ENCODE measurements at places on chromosomes 4 and X.
A peak's percentile ranks its signal among the peaks of the same experiment; 100 is the strongest.

DNA sequence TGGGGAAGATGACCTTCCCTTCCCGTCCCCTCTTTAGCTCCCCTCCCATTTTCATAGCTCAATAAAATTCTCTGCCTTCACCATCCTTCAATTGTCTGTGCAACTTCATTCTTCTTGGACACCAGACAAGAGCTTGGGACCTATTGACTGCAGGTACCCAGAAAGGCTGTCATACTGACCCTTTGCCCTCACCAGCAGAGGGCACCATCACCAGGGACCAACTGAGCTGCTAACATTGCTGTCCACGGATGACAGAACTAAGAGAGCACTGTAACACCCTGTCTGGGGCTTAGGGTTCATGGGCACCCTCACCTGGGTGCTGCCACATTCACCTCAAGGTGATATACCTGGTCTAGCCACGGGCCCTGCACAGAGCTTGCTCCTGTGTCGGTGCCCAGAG is 141.3 kb upstream of the VCX3B start:
- no peak for DNase-seq

- DNase-seq = no peak
Observed at GRCh38 chrX:9278475-9279233, 186.2 kb upstream of the TBL1X start.

DNA sequence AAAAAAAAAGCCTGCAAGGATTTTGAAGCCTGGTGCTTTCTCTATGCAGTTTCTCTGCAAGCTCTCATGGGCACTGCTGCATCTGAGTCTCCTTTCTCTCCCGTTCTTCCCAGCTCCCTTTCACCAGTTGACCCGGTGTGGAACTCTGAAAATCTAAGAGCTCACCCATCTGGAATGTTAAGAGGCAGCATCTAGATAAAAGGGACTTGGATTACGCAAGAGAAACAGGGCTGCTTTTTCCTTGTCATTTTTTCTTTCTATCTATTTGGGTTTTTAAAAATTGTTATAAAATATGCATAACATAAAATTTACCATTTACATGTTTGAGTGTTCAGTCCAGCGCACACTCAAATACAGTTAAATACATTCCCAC is 95.2 kb upstream of the RPS6KA3 start:
- DNase-seq = peak; percentile 74

GRCh38 chr4:133320576-133321170 is 171.6 kb downstream of the PCDH10 start:
- DNase-seq = peak; percentile 44

- DNase-seq = peak; percentile 6
Observed at GRCh38 chr4:157291071-157291470, 70.5 kb downstream of the GRIA2 start.

GRCh38 chrX:153879741-153880439 is 6.1 kb downstream of the L1CAM start:
- DNase-seq = no peak

DNA sequence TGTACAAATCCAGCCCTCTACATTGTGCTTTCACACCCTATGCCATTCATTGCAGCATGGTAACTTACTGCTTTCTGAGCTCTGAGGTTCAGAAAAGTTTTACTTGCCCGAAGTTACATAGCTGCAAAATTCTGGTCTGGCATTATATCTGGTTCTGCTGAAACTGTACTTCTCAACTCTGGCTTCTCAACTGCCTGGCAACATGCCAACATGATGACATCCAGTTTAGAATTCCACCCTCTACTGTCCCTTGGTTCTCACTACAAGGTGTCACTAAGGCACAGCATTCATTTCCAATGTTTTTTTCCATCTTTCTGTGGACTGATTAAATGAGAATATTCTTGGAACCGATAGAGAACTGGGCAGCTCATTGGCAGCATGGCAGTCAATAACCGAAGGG is 242.9 kb upstream of the PRPS2 start:
- no peak for DNase-seq

GRCh38 chr4:1512051-1512737 is 106.0 kb upstream of the NKX1-1 start:
- DNase-seq = no peak

DNA sequence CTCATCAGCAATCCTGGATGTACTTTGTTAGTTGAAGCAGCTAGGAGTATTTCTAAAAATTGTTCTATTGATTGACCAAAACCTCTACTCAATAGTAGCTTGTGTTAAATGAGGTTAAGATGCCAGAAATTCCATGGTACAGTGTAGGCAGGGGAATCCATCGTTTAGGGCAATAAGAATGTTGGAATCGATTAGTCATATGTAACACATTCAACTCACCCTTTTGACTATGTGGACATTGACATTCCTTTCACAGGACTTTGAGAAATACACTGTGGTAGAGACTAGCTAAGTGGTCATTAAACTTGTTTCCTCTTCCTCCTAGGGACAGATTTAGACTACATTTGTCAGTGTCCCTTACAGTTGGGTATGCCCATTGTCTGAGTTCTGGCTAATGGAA is 40.2 kb downstream of the KDM5C start:
- peak; percentile 85 for DNase-seq

- DNase-seq = no peak
Observed at GRCh38 chr4:5973486-5974220, 44.6 kb downstream of the C4orf50 start.

GRCh38 chr4:3257103-3257555 is 8.2 kb downstream of the MSANTD1 start:
- no peak for DNase-seq

DNA sequence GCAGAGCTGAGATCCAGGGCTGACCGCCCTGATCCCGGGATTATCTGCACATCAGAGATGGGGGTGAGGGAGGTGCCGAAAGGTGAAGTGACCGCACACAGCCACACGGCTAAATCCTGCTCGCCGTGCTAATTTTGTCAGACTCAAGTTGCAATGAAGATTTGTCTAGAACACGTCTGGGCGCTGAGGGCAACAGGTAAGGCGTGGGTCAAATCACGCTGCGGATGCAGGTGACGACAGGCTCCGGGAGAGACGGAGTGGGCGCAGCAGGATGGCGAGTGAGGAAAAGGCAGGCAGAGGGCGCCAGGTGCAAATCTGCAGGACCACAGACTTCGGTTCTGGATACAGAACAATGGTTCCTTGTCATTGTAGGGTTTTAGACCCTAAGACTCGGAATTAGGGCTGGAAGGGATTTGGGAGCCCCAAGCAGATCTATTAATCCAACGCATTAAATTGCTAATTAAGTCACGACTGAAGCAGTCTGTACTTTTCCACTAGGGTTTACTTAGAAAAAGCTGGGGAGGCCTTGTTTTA is 1.9 kb upstream of the TBC1D14 start:
- DNase-seq = no peak

DNA sequence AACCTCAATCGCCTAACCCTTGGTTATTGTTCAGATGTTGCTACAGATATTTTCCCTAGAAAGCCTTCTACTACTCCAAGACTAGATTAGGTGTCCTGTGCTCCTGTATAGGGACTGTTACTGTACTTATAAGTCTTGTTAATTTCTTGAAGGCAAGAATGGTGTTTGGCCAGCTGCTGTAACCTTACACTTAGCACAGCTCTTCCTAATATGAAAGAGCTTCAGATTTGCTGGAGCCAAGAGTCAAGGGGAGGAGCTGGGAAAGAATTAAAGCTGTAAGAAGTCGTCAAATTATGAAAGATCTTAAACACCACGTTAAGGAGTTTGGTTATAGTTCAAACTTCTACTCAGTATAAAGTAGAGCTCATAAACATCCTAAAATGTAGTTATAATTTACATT is 245.9 kb upstream of the TLL1 start:
- DNase-seq = no peak

DNA sequence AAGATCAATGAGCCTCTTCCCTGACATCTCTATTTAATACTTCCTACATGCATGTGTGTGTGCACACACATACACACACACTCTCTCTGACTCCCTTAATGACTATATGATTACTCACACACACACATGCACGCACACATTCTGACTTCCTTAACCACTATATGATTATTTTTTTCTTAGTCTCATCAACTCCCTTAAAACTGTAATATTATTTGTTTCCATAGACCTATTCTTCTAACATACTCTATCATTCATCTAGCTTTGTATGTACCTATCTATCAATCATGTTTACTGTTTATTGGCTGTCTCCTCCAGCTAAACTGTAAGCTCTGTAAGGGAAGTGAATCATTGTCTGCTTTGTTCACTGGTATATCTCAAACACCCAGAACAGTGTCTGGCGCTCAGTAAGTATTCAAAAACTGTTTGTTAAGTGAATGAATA is 236.6 kb downstream of the RASL11B start:
- peak; percentile 84 for DNase-seq

GRCh38 chrX:69264158-69264581 is 98.9 kb upstream of the PJA1 start:
- no peak for DNase-seq

DNA sequence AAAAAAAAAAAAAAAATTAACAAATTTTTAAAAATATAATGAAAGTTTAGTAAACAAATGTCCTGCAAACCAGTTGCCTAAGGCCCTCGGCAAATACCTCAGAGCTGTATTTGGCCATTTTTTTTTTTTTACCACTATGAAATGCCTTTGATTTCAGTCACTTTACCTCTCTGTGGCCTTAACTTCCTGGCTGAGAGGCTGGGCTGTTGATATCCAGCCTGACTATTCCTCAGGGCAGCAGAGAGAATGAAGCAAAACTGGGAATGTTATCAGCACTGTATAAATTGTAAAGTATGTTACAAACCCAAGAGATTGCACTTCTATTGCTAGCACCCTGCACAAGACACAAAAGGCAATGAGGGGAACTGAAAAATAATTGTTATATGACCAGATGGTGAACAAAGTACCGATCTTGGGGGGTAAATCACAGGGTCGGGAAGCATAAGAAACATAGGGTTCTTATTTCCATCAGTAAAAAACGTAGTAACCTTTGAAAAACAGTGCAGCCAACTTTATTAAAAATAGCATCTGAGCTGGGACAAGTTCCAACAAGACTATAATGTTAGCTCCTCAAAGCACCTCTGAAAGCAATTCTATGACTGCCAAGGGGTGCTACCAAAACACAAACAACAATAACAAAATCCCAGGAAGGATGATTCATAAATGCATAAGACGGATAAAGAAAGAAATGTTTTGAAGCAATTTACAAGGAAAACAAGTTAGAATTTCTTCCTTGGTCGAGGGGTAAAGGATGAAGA is 18.1 kb downstream of the USP46 start:
- DNase-seq = no peak

All from fibroblast of skin of back (primary cell).